ENCODE measurements at places on chromosomes 2 and 18. TPM values are rescaled to one million over a fixed set of nuclear protein-coding genes. Genes with fewer than 3 reads are reported as not detected.

GRCh38 chr2:48993576-48993975 is 160.7 kb downstream of the FSHR start:
- no peak for DNase-seq

DNA sequence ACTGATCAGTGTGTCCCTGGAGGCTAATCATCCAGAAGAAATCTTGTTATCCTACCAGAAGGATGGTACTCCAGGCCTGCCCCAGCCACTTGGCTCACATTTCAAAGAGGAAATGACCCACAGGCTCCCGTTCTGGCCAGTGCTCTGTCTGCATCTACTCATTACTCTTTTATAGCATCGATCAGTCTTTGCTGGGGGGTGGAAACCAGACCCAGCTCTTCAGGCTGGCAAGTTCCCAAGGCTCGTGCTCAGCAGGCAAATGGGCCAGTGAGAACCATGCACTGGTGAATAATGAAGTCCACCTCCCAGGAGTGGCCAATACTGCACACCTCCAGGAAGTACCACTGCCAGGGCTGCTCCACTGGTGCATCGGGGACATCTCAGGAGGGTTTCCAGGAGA is 38.8 kb downstream of the DNER start:
- DNase-seq = no peak

- DNase-seq = no peak
Measured at GRCh38 chr2:64086347-64087082, 57.7 kb downstream of the PELI1 start.

GRCh38 chr2:209146682-209147320 is 277.0 kb upstream of the MAP2 start:
- DNase-seq = no peak

GRCh38 chr2:196263181-196263747 is 91.9 kb upstream of the STK17B start:
- no peak for DNase-seq

- DNase-seq = peak; percentile 91
Measured at GRCh38 chr2:207311316-207312005, 145.7 kb upstream of the KLF7 start.

DNA sequence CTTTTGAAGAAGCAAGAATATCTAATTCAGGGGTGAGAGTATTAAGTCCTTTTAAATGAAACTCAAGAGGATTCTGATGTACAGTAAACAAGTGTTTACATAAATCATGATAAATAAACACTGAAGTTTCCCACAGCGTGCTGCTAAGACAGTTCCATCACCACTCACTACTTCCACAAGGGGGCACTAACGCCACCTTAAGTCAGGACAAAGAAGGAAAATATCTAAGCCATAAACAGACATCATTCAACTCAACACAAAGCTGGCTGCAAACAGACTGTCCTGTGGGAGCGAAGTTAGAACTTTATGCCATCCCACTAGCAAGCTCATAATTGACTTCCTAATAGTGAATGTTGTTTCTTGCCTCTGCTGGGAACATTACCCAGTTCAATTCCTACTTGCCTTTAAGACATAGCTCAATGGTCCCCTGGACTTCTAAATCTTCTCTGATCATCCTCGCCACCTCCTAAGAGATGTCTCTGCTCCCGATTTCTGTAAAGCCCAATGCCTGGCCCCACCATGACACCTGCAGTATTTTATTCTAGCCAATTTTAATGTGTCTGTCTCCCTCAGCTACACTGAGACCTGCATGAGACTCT is 36.5 kb downstream of the MRPL44 start:
- DNase-seq = peak; percentile 82

DNA sequence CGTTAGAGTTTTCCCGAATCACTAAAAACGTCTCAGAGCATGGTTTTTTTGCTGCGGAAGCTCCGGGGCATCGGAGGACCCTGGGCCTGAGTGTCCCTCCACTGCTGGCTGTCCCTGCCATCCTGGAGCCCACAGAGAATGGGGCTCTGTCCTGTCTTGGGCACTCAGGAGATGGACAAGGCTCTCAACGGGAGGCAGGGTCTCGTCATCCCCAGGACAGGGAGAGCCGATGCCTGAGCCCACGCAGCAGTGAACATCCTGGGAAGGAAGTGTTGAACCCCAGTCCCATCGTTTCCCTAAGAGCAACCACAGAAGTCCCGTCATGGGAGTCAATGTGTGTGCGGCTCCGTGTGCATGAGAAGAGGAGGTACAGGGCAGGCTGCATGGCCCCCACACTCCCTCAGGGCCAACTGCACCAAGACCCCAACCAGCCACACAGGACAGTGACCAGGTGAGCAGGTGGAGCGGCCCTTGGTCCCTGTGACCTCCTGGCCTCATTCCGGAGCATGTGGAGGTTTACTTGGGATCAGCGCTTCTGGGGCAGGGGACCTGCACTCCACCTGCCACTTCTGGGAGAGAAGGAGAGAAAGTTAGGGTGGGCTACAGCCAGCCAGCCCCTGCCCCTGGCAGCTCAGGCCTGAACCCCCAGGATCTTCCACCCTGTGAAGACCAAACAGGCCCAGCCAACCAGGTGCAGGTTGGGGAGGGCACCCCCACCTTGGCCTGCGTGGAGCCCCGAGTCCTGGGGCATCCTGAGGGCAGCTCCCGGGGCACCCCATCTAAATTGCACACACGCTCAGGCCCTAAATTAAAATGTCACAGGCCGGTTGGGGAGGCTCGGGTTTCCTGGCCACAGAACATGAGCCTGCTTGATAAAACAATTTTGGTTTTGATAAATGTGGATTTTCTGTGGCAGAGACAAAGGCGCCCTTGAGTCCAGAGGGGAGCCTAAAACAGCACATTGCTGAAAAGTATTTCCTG is 3.1 kb upstream of the SNED1 start:
- DNase-seq = no peak

GRCh38 chr2:62831729-62832128 is 126.2 kb downstream of the EHBP1 start:
- DNase-seq = no peak

DNA sequence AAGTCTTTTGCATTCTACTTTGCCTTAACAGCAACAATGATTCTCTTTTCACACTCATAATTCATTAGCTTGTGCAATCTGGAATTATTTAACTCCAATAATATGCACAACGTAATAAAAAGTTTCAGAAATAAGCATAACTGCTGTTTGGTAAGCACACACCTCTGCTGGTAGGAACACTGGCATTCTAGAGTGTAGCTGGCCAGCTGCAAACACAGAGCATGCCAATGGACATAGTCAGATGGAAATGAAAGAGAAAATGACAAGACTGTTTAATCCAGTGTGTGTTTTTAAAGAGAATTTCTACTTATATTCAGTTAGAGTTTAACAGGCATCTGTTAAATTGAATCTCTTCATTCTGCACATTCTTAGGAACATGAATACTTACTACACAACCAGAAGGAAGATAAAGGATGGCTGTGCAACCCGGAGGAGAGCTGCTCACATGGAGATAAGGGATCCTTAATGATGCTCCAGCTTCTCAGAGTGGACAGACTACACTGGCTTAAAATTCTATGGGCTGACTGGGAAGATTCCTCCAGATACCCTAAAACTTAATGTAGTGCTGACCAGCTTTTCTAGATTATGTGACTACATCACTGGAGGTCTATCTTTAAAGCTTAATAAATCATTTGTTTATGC is 94.6 kb upstream of the CHAC2 start:
- DNase-seq = no peak

GRCh38 chr18:25295624-25296138 is 56.3 kb downstream of the ZNF521 start:
- no peak for DNase-seq

DNA sequence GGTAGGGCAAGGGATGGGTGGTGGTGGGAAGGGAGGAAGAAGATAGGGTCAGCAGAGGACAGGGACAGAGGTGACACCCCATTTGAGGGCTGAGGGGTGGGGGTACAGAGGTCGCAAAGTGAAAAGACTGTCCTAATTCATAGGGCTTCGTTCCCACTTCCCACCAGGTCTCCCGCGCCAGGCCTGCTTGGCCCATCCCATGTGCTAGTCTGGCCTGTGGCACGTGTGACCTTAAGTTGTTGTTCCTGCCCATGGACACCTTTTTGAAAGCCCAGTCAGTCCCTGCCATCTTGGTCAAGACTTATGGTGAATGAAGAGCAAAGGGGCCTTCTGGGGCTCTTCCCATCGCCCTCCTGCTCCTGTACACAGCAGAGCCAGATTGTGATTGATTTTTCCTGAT is 46.2 kb downstream of the TGOLN2 start:
- no peak for DNase-seq

DNA sequence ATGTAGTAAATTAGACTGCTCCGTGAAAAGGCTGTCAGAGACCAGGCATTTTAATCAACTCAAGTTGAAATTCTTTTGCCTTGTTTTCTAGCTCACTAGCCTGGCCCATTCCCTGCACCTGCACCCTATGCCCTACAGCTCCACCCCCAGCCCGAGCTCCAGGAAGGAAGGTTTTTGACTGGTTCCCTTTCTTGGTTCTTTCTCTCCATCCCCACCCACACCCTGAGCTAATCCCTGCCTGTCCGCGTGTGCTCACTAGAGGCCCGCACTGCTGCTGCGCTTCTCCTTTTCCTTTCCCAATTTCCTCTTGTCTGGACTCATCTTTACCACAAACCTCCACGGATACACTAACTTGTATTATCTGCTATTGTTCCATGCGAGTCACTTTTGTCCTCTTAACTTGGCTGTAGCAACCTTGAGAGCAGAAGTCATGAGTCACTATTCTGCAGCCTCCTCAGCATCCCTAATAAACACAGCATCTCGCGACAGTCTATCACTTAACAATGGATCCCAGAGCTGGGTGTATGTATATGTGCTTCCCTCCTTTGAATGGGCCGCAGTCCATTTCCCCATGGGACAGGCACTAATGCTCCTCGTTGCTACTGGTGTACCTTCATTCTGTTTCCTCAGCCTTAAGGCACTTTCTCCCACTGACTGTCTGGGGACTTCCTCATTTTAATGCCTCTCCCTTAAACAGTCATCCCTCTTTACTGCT is 36.5 kb downstream of the COLEC12 start:
- peak; percentile 43 for DNase-seq

DNA sequence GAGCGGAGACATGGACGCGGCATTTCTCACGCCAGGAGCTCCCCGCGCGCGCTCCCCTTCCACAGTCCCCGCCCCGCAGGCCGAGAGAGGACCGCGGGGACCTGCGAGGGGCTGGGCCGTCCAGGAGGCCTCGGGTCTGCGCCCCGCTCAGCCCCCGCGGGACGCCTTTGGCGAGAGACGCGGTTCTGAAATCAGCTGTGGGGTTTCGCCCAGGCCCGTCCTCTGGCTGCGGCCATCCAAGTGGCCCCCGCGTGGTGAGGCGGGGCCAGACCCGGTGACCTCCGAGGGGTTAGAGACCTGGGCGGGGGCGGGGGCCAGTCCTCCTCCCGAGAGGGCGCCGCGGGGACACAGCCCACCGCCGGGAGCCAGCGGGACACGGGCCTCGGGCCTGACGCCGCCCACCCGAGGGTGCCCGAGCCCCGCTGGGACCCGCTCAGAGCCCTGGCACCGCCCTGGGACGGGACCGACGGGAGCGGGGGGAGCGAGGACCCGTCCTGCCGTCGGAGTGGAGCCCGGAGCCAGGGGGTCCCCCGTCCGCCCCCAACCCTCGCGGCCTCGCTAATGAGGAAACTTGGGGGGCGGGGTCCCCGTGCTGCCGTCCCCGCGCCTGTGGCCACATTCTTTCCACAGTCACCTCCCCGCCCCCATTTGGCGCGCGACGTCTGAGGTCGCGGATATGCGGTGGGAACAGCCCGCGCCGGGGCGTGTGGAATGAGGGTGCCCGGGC is 6.1 kb upstream of the SALL3 start:
- no peak for DNase-seq

- peak; percentile 68 for DNase-seq
Measured at GRCh38 chr2:232315049-232315922, 63.3 kb upstream of the ALPP start.

- DNase-seq = no peak
Measured at GRCh38 chr2:223041527-223042109, 10.4 kb upstream of the KCNE4 start.

DNA sequence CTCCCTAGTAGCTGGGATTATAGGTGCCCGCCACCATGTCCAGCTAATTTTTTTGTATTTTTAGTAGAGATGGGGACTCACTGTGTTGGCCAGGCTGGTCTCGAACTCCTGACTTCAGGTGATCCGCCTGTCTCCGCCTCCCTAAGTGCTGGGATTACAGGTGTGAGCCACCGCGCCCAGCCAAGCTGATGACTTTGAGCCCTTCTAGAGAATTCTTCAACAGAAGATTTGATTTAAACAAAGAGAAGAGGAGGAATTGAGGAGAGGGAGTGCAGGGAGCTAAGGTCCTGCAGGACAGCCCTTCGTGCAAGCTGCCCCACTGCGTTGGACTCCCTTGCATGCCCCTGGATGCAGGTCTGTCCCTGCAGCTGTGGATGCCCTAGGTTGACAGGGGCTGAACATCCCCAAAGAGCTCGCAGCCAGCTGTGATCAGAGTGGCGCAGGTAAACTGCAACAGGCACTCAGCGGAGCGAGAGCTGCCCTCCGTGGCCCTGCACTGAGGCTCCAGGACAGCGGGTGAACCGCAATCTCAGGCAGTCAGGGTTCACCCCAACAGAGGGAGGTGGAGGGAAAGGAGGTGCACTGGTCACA is 13.7 kb downstream of the ADRA2B start:
- DNase-seq = no peak

DNA sequence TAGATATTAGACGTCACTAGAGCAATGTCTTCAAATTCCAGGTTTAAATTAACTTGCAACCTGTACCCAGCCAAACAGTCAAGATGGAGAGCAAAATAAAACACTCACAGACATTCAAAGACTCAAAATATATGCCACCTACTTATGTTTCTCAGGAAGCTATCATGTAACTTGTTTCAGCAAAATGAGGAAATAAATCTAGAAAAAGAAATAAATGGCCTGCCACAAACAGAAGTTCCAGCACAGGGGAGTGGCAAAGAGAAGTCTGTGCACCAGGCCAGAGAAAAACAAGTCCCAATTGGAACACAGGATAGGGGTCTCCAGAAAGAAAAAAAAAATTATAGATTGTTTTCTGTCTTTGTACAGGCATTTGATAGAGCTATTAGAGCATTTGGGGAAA is 96.7 kb downstream of the LRP2 start:
- DNase-seq = no peak

The LIMS3 gene
- 2.3 TPM for polyA plus RNA-seq

The NTSR2 gene
- not detected for polyA plus RNA-seq

The EML6 gene
- 46.8 TPM for polyA plus RNA-seq

The PLGLB1 gene
- polyA plus RNA-seq = 3.6 TPM

The GRB14 gene
- 1.6 TPM for polyA plus RNA-seq

The SEPTIN10 gene
- polyA plus RNA-seq = 95.2 TPM

The SETBP1 gene
- polyA plus RNA-seq = 15.6 TPM

The LYPD6B gene
- polyA plus RNA-seq = 0.16 TPM

The SULT1C4 gene
- polyA plus RNA-seq = 16.5 TPM

All from muscle of back (tissue), 13 donors.